ENCODE measurements at places on chromosomes 2 and 18.

DNA sequence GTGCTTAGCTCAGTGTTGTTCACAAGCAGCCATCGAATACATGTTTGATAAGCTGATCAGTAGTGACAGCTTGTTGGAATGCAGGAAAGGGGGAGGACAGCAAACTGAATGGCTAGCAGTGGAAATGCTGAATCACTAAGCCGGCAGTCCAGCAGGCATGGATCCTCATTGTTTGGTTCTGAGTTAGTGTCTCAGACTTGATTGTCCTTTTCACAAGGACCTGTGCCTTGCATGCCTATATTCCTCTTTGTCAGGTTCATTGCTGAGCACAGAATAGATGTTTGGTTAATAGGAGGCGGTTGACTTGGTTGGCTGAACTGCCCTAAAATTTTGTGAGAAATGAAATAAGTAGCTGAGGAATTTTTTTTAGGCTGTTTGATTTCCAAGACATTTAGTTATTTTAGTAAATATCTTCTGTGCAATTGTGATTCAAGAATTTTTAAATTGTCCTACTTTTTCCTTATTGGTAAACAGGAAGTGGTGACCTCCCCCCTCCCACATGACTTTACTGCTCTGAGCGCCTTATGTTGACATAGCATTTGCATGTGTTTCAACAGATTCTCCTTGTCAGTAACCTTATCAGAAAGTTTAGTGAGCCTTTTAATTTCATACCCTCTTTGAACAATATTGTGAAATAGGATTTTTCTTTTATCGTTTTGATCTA, 21.4 kb upstream of the STON1 start:
- DNase-seq: no peak

DNA sequence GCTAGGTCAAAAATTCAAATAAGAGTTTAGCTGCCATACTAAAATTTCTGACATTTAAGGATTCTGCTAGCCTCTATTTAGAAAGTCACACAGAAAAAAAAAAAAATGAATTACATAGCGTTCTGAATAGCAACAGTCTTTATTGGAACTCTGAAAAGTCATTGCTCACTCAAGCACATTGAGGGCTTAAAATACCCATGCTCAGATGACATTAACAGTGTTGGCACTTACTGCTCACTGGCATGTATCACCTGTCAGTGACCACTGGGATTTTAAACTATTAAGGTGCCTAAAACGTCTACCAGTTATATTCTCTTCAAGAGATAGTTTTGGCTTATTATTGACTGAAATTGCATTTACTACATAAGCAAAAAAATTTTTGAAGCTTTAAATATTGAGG, 468.0 kb upstream of the SPHKAP start:
- no peak for DNase-seq

DNA sequence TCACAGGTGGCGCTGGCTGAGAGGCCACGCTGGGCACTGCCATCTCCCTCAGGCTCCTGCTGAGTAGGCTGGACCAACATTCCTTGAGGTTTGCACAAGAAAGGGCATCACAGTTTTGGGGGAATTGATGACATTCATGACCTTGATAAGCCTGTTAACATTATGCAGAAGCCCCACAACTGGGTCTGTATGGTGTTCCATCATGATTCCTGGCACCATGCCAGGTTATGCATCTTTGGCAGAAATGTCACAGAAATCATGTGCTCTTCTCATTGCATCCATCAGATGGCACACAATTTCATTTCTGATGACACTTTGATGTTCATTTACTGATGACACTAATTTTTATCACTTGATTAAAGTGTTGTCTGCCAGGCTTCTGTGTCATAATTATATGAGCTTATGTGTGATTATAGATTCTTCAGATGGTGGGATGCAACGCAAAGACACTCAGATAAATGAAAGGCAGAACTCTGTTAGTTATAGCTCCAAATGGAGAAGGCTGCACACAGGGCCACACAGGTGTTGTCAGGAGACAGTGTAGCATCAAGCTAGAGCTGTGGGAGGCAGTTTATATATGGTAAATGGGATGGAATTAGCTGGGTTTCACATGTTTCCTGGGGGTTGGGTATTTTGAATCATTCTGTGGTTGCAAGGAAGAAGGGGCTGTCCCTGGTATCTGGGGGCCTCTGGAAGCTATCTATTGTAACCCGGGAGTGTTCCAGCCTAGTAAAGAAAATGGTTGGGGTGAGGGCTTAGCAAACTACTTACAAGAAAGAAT, 191.3 kb downstream of the SLC39A10 start:
- no peak for DNase-seq

- no peak for DNase-seq
Observed at GRCh38 chr2:201285499-201285898, 25.2 kb downstream of the CASP8 start.

DNA sequence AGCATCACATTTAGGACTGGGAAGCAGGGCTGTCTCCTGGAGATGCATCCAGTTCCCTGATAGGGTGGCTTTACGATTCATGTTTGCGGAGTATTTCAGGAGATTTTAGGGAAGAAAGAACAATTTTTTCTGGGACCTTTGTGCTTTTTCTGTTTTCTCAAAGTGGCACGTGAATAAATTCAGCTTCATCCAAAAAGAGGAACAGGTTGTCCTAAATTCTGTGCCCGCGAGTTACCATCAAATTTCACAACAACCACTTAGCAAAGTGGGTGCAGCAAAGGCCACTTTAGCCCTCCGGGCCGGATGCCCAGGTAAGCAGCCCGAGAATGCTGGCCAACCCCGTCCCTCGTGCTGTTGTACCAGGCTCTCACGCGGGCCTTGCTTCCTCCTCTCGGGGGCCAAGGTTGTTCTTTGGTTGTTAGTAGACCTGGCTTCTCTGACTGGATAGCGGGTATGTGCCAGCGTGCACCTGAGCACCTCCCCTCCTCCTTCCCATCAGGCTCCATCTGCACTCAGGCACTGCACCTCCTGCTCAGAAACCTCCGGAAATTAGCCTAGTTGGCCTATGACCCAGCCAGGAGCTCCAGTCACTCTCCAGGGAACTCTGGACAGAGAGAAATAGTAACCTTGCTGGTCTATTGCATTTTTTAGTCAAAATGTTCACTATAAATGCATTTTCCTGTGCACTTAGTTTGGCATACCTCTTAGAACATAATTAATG, 83.0 kb downstream of the CMPK2 start:
- DNase-seq: no peak

- DNase-seq: no peak
Observed at GRCh38 chr18:69491576-69491975, 90.9 kb downstream of the DOK6 start.

DNA sequence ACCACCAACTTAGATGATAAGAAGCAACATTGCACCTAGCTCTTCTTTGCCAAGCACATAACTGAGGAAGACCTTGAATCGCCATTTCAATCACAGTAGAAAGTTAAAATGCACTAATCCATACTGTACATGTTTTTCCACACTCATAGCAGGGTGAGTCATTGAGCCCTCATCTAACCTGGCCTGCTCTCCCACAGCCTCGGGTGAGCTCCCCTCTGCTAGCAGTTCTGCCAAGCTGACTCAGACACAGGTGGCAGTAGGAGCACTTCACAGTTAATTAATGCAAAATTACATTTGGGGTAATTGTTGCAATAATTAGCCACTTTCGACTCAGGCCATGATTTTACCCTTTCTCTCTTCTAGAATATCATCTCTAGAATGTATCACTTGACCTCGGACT, 1632.8 kb upstream of the CELF4 start:
- no peak for DNase-seq

DNA sequence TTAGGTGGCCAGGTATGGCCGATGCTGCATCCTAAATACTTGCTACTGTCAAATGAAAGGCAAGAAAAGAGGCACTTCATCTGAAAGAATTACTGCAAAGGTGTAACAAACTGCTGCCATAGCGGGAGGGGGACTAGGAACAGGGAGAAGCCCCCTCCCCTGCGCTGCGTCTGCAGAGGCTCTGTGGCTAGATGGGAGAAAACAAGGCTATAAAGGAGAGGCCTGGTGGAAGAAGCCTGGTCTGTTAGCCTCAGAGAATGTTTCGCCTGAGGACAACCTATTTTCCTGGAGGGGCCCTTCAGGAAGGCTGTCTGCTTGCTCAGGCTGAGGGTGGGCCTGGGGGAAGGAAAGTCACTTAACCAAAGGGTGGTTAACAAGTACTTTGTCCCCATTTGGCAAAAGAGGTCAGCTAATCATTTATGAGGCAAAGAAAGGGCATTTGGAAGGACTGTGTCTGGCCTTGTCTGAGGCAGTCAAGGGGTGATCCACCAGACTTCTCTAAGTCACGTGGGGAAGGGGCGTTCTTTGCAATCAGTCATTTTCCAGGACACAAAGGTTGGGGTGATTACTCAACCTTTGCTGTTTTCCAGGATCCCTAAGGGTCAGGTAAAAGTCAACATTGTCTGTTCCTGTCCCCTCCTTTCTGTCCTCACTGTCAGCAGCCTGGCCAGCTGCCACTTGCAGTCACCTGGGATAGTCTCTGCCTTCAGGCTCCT, 103.0 kb upstream of the TMEM200C start:
- DNase-seq: no peak

DNA sequence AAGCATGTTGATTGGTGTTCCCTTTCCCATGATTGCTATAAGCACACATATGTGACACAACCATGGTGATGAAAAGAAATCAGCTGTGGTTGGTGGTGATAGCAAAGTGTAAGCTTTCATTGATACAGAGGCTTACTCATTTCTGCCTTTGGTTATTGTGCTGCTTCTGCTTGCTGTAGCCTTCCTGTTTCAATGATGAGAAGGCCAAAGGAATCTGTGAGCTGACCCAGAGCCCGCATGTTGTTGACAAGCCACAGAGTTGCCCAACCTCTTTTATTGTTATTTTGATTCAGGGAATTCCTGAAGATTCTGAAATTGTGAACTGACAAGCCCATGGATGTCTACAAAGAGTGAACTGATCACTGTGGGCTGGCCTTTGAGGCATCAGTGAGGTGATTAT, 164.4 kb downstream of the TMEFF2 start:
- no peak for DNase-seq

DNA sequence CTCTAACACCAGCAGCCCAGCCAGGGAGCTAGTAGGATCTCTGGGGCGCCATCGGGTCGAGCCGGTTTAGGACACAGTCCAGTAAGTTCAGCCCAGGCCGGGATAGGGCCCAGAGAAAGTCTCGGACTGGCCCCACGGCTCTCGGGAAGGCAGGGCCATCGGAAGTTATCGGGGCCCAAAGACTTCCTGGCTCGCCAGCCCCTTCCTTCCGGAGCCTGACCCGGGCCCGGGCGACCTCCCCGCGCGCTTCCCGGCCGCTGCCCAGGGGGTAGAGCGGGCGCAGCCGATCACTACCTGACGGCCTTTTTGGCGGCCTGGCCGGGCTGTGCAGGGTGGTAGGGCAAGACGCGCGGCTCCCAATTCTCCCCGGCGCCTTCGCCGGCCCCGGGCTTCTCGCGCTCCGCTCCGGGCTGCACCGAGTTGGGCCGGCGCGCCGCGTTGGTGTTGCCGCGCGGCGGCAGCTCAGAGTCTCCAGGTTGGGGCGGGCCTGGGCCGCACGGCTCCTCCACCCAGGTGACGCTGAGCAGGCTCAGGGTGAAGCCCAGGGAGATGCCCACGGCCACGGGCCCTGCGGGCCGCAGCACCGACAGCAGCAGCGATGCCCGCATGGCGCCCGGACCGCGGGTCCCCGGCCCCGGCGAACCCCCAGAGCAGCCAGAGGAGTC, 546 bp downstream of the CHPF start:
- peak; percentile 53 for DNase-seq

DNA sequence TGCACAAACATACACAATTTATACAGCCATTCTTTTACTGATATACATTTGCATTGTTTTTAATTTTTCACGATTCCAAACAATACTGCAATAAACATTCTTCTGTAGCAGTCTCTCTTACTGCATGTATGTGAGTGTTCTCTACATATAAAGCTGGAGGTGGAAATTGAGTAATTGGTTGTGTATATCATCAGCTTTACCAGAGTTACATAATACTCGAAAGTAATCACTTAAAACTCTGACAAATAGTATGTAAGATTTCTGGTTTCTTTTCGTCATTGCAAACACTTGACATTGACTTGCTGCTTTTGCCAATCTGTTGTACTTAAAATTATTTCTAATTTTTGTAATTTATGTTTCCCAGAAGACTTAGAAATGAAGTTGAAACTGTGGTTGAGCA, 110.2 kb downstream of the TDRD15 start:
- no peak for DNase-seq

- DNase-seq: no peak
Observed at GRCh38 chr2:76861708-76862107, 660.5 kb downstream of the LRRTM4 start.

GRCh38 chr2:99380376-99381010, 43.3 kb downstream of the EIF5B start:
- DNase-seq: peak; percentile 56

- no peak for DNase-seq
Observed at GRCh38 chr18:74951165-74951760, 257.7 kb downstream of the PTGR3 start.

GRCh38 chr2:127695491-127696472, 5.5 kb upstream of the SFT2D3 start:
- DNase-seq: peak; percentile 61

DNA sequence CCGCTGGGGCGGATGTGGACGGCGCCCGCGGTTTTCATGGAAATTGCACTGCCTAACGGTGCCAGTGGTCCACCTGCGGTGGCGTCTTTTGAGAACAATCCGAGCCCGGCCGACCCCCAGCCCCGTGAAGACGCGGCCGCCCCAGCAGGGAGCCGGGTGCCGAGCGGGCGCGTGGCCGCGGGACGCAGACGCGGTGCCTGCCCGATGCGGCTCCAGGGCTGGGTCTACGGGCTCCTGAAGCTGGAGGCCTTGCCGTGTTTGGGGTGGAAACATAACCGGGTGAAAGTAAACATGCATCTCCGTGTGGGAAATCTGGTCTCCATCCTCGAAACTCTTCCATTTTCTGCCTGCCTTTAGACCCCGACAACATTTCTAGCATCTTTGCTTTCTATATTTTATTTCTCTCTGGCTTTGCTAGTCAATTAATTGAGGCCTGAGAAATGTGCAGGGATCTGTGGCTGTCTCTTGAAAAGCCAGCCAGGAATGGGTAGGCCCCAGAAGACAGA, 572 bp downstream of the INPP4A start:
- DNase-seq: no peak

DNA sequence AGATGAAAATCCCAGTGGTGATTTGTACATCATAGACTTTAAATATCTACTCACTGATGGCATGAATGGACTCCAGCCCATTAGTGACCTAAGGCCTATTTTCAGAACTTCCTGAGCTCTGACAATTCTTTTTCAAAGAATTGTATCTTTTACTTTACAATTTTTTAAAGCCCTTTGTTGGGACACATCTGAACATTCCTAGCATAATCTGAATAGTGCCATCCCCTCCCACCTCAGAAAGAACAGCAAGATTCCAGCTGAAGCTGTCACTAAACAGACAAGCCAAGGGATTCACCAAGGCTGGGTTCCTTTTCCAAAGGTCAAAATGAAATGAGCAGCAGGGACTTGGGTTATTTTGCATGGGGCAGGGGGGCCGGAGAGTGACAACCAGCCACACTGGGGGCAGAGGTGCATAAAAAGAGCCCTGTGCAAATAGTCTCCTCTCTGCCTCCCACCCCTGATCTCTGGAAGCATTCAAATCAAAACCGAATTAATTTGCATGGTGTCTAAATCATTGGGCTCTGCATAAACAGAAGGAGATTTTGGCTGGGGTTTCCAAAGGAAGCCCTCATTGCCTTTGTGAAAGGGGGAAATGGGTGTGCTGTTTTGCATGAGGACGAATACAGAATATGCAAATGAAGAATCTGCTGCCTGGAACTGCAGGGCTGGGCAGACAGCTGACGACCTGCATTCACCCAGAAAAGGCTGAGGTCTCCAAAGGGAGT, 17.2 kb downstream of the EPHA4 start:
- DNase-seq: peak; percentile 14

- no peak for DNase-seq
Observed at GRCh38 chr2:37323176-37323780, 1.4 kb downstream of the PRKD3 start.

- DNase-seq: no peak
Observed at GRCh38 chr2:19870792-19871191, 31.0 kb downstream of the TTC32 start.
